Mucosa of descending colon (tissue), 3 donors: ENCODE measurements at places on chromosomes 7 and 10.

DNA sequence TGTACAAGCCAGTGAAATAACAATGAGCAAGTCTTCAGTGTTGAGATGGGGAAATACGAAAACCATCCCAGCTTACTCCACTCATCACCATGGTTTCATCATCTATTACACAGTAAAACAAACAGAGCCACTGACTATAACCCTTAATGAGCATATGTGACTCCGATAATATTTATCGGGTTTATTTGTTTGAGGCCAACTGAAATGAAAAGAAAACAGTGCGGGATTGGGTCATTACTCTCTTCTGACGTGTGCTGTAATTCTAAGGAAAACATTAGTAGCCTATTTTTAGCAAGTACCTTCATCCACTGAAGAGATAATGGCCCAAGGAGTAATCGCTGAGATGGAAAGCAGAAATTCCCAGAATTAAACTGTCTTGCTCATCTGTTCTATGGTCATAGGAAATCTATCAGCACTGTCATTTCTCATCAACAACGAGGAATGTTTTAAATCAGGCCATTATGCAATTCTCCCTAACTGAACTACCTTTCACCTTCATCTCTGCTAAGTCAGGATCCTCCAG, 716.5 kb downstream of the INHBA start:
- no peak for DNase-seq

- no peak for DNase-seq
Measured at GRCh38 chr7:156675721-156676120, 35.1 kb downstream of the RNF32 start.

GRCh38 chr10:125062227-125062913, 98.0 kb downstream of the CTBP2 start:
- no peak for DNase-seq

DNA sequence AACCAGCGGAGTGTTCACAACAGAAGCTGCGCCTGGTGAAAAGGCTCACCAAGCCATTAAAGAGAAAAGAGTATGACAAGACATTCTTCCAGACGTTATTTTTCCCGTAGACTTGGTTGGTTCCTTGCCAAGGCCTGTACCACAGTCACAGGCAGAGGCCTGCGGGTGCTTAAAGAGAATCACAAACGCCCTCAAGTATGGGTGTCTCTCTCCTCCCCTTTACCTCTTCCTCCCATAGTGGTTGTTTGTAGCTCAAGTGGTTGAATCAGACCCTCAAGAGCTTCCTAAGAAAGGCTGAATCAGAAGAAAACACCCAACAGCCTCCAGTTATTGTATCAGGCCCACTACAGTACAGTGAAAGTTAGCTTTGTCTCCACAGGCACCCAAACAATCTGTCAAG, 169.0 kb downstream of the CREB5 start:
- DNase-seq = no peak

GRCh38 chr7:100897772-100898454, 2.2 kb upstream of the ACHE start:
- no peak for DNase-seq

DNA sequence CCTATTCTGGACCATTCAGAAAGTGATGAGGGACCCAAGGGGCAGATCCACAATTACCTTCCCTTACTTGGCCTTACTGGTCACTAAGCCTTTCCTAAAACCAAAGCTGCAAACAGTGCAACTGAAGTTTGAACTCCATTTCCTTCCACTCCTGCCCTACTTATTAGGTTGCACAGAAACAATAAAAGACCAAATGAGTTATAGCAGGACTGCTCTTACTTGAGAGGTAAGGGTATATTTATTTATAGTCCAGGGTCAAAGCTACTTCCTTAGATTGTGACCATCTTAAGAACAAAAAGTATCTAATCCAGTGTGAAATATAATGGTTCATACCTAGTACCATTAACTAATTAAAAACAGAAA, 27.0 kb downstream of the CDK6 start:
- DNase-seq = no peak

DNA sequence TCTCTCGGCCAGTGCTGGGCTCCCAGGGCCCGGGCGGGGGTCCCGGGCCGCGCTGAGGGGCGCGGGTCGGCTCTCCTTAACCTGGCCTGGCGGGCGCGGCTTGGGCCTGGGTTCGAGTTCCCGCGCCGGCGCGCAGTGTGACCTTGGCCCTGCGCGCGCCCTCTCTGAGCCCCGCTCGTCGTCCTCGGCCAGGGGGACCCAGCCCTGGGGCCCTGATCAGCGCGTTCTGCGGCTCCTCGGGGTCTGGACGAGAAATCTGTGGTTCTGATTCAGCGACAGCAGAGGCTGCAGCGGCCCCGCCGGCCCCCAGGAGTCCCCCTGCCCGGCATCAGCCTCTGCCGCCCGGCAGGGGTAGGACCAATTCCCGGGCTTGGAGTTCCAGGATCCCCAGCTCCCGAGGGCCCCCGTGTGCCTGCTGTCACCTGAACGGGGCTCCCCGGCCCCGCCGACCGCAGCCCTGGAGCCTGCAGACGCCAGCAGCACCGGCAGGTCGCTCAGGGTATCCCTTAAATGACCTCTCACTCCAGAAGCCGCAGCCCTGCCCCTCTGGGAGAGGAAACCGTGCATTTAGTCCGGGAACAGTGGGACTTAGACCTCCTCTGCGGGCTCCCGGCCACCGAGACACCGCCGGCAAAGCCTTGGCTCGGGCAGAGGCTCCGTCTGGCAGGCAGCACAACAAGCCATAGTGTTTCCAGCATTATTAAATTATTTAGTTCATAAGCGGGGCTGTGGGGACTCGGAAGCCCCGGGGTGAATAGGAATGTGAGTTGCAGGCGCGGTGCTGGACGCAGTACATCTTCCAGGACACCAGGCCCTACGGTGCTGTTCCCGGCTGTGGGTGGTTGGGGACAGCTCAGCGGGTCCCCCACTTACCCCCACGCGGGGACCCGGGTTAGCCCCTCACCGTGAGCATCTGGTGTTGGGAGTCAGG, 572 bp downstream of the CHST12 start:
- DNase-seq = peak; percentile 75

DNA sequence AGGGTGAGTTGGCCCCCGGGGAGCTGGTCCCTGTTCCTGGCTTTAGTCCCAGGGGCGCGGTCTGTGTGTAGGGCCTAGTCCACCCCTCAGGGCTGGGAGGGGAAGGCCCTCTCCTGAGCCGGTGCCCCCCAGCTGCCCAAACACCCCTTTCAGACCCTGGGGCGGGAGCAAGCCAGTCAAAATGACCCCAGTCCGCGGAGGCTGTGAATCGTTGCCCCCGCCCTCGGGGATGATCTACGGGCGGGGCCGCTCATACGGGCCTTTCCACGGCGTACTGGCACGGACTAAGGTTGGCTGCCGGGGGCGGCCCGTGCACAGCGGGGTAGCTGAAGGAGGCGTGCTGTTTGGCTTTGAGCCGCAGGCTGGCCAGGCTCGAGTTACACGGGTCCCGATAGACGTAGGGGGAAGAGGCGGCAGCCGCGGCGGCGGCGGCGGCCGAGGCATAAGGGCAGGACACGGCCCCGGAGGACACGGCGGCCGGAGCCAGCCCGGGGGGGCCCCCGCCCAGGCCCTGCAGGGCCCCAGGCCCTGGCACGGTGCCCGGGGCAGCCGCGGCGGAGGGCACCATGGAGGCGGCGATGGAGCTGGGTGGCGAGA, 4.3 kb downstream of the ELOVL3 start:
- DNase-seq = peak; percentile 54

DNA sequence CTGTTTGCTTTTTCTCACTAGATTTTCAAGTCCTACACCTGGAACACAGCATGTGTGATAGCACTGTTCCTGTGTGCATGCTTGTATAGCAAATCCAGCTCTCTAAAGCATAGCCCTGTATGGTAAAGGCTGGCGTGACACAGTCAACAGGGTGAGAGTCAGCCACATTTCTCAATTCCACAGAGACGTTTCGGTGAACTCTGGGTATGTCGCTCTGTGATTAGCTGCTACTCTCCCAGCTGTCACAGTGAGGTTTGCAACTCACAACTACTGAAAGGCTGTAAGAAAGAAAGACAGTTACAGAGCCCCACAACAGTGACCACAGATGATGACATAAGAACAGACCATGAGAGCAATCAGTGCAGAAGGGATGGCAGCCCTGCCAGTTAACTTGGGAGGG, 170.6 kb upstream of the IMMP2L start:
- no peak for DNase-seq

DNA sequence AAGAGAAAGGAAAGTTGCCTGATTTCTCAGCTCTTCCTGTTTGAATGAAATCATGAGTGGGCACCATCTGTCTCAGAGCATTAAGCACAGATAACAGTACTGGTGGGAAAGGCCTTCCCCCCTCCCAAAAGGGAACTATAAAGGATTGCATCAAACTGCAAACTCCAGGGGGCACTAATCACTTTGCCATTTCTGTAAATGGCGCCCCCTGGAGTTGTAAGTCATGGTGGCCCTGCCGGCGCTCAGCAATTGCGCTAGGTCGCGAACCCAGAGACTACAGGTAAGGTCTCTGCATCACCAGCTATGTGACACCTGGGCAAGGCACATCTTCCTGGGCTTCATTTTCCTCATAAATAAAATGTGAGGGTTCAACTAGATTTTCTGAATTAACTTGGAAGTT, 11.1 kb downstream of the LRRC4 start:
- DNase-seq = no peak

GRCh38 chr7:35694161-35694783, 663 bp downstream of the HERPUD2 start:
- DNase-seq = no peak

GRCh38 chr7:138116892-138117291, 40.6 kb downstream of the AKR1D1 start:
- no peak for DNase-seq

DNA sequence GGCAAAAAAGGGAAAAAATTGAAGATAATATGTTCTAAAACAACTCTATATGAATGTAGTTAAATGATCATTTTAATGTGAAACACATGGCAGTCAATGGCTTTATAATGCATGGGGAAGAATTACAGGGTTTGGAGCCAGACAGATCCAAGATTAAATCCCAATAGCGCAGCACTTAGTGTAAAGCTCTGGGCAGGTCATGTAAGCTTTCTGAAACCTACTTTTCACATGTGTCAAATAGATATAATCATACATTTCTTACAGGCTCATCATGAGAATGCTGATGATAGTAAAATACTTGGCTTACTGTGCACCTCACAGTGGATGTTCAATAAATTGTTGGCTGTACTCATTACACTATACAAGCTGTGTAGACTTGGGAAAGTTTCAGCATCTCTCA, 48.0 kb upstream of the ZNF365 start:
- no peak for DNase-seq
